ENCODE measurements at places on chromosomes 7 and 10.

DNA sequence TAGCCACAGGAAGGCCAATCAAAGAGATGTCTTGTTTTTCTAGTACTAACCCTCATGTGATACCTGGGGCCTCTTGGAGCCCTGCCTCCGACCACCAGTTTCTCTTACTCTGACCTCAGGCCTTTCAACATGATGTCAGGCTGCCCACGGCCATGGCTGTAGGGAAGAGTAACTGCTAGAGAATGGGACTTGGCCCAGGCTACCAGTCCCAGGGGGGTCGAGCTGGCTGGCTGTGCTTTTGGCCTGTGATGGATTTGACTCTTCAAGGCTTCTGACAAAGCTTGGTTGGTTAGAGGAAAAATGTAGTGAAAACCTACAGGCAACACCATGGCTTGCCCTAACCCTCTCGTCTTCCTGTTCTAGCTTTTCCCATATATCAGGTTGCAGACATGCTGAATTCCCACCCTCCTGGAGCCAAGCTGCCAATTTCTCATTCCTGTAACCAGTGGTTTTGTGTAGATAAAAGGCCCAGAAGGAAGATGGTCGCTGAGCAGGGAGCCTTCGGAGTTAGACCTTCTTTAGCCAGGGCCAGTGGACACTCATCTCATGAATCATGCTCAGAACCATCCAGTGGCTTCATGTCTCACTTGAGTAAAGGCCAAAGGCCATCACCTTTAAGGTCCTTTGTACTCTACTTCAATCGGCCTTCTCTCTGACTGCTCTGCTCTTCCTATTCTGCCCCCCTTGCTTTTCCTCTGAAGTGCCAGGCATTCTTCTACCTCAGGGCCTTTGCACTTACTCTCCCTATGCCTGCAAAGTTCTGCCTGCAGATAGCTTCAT lies 19.7 kb downstream of the SUFU start:
- no peak for DNase-seq

- peak; percentile 30 for DNase-seq
These were observed 57.0 kb downstream of the YKT6 start for GRCh38 chr7:44257618-44258422.

DNA sequence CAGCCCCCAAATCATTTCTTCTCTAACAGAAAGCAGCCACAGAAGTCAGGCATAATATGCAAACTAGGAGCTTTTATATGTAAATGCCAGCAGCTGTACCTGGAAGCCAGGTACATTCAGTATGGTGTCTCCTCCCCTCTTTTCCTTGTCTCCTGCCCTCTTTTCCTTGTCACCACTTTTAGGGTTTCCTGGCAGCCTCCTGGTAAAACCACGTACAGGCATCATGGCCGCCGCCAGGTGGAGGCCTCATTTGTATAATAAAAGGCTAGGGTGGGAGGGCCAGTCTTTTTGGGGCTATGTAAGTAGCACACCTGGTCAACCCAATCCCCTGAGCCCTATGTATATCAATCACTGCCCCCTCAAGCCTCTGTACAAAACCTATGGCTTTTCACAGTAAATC lies 28.7 kb downstream of the PDZD8 start:
- no peak for DNase-seq

DNA sequence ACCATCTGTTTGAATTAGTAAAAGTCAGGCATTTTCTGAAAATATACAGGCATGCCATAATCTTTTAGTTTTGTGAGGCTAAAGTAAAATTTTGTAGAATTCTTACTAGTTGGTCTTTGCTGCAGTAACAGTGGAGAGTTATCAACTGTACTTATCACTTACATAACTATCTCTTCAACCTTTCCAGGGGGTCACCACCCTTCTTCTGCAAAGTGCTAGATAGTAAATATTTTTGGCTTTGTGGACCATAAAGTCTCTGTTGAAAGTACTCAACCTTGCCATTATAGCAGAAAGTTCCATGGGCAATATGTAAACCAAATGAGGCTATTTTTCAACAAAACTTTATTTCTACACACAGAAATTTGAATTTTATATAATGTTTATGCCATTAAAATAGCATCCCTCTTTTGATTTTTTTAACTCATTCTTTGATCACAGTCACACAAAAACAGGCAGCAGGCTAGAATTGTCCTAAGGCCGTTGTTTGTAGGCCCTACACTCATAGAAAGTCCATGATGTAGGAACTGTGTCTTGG lies 59.5 kb upstream of the KLF6 start:
- no peak for DNase-seq

GRCh38 chr10:71766717-71767419 lies 6.5 kb downstream of the VSIR start:
- DNase-seq, result no peak

DNA sequence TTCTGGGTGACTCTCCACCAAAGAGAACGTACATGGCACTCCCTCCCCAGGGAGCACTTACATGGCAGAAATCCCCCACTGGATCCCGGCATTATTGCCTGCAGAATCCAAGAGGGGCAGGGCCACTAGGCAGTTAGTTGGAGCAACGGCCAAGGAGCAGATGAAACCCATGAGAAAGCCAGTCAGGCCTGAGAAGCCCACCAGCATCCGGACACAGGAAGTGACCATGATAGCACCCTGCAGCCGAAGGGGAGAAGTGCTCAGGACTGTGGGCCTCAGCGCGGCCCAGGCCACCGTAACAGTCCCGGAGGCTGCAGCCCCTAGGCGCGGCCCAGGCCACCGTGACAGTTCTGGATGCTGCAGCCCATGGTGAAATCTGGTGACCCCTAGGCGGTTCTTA lies 43.5 kb downstream of the STRA8 start:
- DNase-seq, result no peak

DNA sequence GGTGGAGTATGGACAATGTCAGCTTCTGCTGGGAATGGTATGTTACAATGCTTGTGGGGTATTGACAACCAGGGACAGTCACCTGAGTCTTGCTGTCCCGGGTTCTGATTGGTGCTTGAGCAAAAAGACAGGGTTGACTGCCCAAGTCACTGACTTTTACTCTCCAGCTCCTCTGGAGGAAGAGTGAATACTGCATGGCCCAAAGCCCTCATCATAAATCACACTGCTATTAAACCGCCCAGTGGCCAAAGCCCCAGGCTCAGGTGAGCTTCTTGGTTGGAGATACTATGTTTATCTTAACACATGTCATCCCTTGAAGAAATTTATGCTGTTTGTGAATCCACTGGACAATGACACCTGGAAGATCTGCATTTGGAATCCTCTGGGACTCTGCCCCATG lies 90.0 kb upstream of the IGFBP3 start:
- no peak for DNase-seq

- DNase-seq, result no peak
These were observed 58.5 kb upstream of the MKX start for GRCh38 chr10:27804136-27804535.
